ENCODE measurements at places on chromosomes 16 and 17.

GRCh38 chr16:57507136-57508034, 21.1 kb upstream of the DOK4 start:
- no peaks in the 10 kb centered on the region for H3K4me1 ChIP-seq
- no peaks in the 10 kb centered on the region for H3K36me3 ChIP-seq
- no peaks in the 10 kb centered on the region for H3K27me3 ChIP-seq
- no peak overlapping the region for H3K4me3 ChIP-seq

DNA sequence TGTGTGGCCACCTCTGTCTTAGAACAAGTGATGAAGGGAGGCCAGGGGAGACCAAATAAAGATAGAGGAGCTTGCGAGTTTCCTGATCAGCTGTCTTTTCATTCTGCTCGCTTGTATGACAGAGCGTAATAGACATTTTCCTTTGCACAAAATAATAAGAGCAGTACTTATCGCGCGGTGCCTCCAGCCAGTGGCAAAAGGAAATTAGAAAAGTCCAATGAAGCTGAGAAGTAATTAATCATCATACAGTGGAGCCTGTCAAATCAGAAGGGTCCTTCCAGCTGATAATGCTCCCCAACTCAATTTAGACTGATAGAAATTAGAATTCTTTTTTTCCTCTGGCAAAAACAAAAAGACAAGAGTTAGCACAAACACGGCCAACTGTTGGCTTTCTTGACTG, 307.0 kb upstream of the IRX5 start:
- no peaks in the 10 kb centered on the region for H3K36me3 ChIP-seq
- no peak overlapping the region for H3K27ac ChIP-seq
- no peak for DNase-seq
- peaks cover 18% of the 10 kb centered on the region for H3K4me1 ChIP-seq
- H3K27me3 ChIP-seq, result peaks cover 3% of the 10 kb centered on the region

GRCh38 chr17:79821331-79822095, 17.7 kb downstream of the CBX4 start:
- H3K4me1 ChIP-seq, result peaks cover 9% of the 10 kb centered on the region
- H3K4me3 ChIP-seq, result no peak overlapping the region
- no peak overlapping the region for H3K27ac ChIP-seq

DNA sequence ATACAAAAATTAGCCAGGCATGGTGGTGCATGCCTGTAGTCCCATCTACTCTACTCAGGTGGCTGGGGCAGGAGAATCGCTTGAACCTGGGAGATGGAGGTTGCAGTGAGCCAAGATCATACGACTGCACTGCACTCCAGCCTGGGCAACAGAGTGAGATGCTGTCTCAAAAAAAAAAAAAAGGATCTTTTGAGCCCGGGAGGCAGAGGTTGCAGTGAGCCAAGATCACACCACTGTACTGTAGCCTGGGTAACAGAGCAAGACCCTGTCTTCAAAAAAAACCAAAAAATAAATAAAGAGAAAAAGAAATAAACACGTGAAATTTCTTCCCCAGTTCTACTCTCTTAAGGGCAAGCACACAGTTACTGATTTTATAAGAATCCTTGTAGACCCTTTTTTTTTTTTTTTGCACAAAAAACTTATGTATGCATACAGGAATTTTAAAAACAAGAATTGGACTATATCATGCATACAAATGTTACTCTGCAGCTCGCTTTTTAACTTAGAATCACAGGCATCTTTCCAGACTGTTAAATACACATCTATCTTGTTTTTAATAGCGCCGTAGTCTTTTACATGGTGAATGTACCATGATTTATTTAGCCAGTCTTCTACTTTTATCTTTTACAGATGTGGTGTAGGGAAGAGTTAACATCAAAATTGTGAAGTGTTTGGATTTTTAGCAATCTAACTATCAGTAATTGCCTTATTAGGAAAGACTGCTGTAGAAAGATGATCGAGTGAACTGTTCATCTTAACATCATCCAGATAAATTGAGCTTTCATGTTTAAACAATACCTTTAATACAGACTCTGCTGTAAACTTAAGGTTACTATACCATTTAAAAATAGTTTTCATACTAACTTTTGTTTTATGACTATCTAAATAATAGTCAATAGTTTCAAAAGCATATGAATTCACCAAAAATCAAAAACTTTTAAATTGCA, 14.6 kb downstream of the CDH3 start:
- H3K27me3 ChIP-seq, result no peaks in the 10 kb centered on the region
- H3K4me1 ChIP-seq, result no peaks in the 10 kb centered on the region
- no peak overlapping the region for H3K27ac ChIP-seq
- H3K36me3 ChIP-seq, result no peaks in the 10 kb centered on the region
- H3K4me3 ChIP-seq, result no peak overlapping the region

DNA sequence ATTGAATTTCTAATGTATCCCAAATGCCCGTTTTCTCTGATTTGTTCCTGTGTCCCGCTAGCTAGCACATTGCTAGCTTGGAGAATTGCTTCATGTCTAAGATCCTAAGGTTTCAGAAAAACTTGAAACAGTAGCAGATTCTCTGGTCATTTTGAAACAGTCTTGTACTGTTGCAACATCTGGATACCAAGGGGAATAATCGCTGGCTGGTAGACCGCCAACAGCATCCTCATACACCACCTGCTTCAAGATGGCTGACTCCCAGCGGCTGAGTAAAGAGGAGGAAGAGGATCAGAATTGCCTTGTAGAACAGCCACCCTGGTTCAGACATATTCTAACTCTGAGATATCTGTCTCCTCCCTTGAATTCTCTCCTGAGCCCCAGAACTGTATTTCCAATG, 226.7 kb upstream of the ELAC2 start:
- H3K4me3 ChIP-seq, result no peak overlapping the region
- H3K27me3 ChIP-seq, result no peaks in the 10 kb centered on the region
- H3K36me3 ChIP-seq, result no peaks in the 10 kb centered on the region
- H3K27ac ChIP-seq, result no peak overlapping the region

DNA sequence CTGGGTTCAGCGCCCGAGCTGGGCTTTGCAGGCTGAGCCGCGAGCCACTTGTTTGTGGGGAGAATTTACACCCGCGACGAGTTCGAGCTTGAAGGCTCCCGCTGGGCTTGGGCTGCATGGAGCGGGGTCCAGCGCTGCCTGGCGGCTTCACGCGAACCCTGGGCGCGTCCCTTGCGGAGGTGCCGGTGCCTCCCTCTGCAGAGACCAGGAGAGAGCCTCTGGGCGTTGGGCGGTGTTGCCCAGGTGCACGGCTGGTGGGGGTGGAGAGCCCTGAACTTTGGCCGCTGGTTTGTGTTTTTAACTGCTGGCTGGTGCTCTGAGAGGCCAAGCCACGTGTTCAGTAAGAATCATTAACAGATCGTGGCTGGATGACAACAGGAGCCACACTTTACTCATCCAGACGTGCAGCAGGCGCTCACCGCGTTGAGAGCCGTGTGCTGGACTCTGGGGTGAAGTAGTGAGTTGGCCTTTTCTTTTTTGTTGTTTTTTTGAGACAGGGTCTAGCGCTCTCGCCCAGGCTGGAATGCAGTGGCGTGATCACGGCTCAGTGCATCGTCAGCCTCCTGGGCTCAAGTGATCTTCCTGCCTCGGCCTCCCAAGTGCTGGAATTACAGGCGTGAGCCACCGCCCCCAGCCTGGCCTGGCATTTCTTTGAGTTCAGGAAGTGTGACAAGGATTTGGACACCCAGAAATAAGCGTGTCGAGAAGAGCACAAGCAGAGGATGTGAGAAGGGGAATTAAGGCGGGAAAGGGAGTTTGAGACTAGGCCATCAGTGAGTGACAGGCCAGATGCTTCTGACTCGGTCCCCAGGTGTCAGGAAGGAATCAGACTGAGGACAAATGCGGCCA, 827 bp downstream of the CDK10 start:
- H3K27me3 ChIP-seq, result no peaks in the 10 kb centered on the region
- peak; percentile 48 for DNase-seq
- H3K4me1 ChIP-seq, result peaks cover 4% of the 10 kb centered on the region
- H3K4me3 ChIP-seq, result peak overlapping the region; percentile 92

GRCh38 chr16:54489225-54490111, 202.9 kb upstream of the IRX3 start:
- H3K4me1 ChIP-seq, result peaks cover 15% of the 10 kb centered on the region
- no peaks in the 10 kb centered on the region for H3K27me3 ChIP-seq
- H3K36me3 ChIP-seq, result no peaks in the 10 kb centered on the region

GRCh38 chr17:19672009-19672750, 23.6 kb downstream of the ALDH3A2 start:
- peaks cover 8% of the 10 kb centered on the region for H3K36me3 ChIP-seq
- DNase-seq, result peak; percentile 72
- H3K4me3 ChIP-seq, result no peak overlapping the region
- H3K27me3 ChIP-seq, result no peaks in the 10 kb centered on the region

- no peaks in the 10 kb centered on the region for H3K36me3 ChIP-seq
- H3K4me3 ChIP-seq, result no peak overlapping the region
- peaks cover 59% of the 10 kb centered on the region for H3K27me3 ChIP-seq
- H3K27ac ChIP-seq, result no peak overlapping the region
- DNase-seq, result no peak
- H3K4me1 ChIP-seq, result no peaks in the 10 kb centered on the region
These were observed 200.4 kb upstream of the N4BP1 start for GRCh38 chr16:48810436-48810802.

GRCh38 chr16:78823027-78823426, 723.6 kb downstream of the WWOX start:
- H3K27me3 ChIP-seq, result no peaks in the 10 kb centered on the region
- H3K36me3 ChIP-seq, result no peaks in the 10 kb centered on the region
- H3K27ac ChIP-seq, result no peak overlapping the region
- no peak overlapping the region for H3K4me3 ChIP-seq
- peaks cover under 1% of the 10 kb centered on the region for H3K4me1 ChIP-seq

DNA sequence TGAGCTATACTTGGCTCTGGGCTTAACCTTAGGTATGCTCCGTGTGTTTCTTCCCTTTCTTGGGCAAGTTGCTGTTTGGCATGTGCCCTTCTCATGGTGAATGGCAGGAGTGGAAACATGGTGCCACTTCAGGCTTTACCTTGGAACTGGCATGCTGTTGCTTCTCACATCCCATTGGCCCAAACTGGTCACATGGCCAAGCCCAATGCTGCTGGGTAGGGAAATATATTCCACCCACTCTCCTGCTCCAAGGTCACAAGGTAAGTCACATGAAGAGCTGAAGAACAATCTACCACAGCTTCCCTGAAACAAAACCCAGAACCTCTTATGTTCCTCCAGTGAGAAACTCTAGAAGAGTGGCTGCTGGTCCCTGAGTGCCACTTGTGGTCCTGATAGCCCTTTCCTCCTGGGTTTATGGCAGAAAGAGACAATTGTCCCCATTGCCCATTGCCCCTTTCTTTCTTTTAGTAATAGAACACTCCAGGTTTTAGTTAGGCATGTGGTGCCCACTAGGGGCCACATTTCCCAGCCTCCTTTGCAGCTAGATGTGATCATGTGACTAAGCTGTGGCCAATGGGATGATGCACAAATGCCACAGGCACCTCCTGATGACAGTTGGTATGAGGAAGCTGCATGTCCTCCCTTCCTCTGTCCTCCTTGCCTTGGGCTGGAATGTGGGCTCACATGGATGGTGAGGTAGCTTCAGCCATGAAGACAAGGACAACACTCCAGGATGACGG, 50.3 kb downstream of the MEOX1 start:
- H3K4me3 ChIP-seq, result no peak overlapping the region
- no peak overlapping the region for H3K27ac ChIP-seq
- H3K4me1 ChIP-seq, result no peaks in the 10 kb centered on the region
- no peak for DNase-seq
- no peaks in the 10 kb centered on the region for H3K27me3 ChIP-seq
- H3K36me3 ChIP-seq, result no peaks in the 10 kb centered on the region

GRCh38 chr17:17808706-17809432, 27.9 kb downstream of the SREBF1 start:
- no peak for DNase-seq
- H3K27me3 ChIP-seq, result no peaks in the 10 kb centered on the region
- H3K4me1 ChIP-seq, result no peaks in the 10 kb centered on the region
- no peak overlapping the region for H3K27ac ChIP-seq
- H3K4me3 ChIP-seq, result no peak overlapping the region

DNA sequence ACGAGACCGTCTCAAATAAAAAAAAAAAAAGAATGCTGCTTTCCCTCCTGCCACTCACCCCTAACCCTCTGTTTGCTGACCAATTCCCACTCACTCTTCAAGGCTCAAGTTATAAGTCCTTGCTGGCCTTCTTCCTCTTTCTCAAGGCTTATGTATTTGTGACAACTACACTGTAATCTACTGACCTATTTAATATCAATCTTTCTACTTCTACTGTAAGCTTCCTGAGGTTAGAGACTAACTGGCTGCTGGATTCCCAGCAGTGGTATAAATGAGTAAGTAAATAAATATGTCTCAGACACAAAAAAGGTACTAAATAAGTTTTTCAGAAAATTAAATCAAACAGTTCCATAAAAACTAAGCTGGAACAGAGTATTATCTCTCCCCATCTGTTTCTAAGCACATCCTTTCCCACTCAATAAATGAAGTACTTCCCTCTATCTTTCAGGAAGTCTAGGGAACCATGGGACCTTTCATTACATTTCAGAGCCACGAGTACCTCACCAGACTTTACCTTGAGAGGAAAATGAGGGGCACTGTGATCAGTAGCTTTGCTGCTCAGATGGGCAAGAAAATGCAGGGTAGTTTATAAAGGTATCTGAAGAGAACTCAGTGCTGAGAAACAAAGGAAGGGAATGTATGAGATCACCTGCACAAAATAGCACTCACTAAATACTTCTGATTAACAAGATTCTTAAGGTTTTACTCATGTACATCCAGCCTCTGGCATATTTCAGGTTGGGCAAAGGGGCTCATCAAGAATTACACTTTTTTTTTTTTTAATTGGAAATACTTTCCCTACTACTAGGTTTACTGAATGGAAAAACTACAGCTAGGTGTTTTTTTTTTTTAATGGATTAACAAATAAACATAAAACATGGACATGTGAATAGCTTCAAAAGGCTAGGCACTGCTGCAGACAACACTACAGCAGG, 10.8 kb downstream of the SSH2 start:
- H3K4me3 ChIP-seq, result no peak overlapping the region
- H3K27ac ChIP-seq, result no peak overlapping the region

DNA sequence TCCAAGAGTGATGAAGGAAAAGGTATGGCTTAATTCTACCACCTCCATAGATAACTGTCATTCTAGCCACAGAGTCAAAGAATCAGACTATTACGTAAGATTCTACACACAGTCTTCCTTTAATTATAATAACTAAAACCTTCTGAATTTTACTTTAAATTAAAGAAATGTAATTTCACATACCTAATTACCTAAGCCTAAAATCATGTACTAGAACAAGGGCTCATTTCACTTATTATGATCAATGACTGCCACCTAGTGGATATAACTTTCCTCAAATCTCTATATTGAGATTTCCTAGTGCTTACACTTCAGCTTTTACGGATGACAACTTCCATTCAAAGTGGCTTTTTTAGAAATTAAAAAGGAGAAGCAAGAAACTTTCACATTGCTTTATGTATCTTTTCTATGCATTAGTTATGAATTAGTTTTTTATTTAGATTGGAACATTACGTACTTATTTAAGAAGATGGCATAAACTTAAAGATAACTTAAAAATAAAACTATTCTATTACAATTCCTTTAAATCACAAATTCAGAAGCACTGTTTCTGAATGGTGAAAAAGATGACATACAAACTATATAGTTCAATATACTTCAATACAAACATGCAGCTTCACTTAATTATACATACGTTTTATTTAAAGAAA, 18.2 kb upstream of the ABCA10 start:
- H3K4me3 ChIP-seq, result no peak overlapping the region
- H3K4me1 ChIP-seq, result no peaks in the 10 kb centered on the region
- no peak overlapping the region for H3K27ac ChIP-seq
- peak; percentile 73 for DNase-seq
- no peaks in the 10 kb centered on the region for H3K27me3 ChIP-seq
